ENCODE measurements at places on chromosomes 3 and 15.
A peak's percentile ranks its signal among the peaks of the same experiment; 100 is the strongest.

GRCh38 chr3:138946663-138947494 lies at the start of the genes FOXL2 and FOXL2NB:
FOXL2 (minus strand) TSS chr3:138947137; CDS start chr3:138946722, 415 bp downstream.
FOXL2NB (plus strand) TSS chr3:138947217; CDS start chr3:138947365, 148 bp downstream.
- H3K4me1 ChIP-seq = peaks cover 48% of the 10 kb centered on the region
- no peaks in the 10 kb centered on the region for H3K36me3 ChIP-seq
- no peak for DNase-seq
- H3K4me3 ChIP-seq = peak within 1 kb of the TSS; percentile 43

- no peaks in the 10 kb centered on the region for H3K4me1 ChIP-seq
- H3K4me3 ChIP-seq = no peak overlapping the region
Measured at GRCh38 chr15:76968306-76968705, 26.6 kb upstream of the PSTPIP1 start.

GRCh38 chr3:102141928-102142239 lies 292.6 kb downstream of the NFKBIZ start:
- H3K4me1 ChIP-seq = peaks cover 3% of the 10 kb centered on the region
- no peak overlapping the region for H3K4me3 ChIP-seq
- no peaks in the 10 kb centered on the region for H3K27me3 ChIP-seq
- no peak overlapping the region for H3K27ac ChIP-seq
- H3K36me3 ChIP-seq = no peaks in the 10 kb centered on the region

DNA sequence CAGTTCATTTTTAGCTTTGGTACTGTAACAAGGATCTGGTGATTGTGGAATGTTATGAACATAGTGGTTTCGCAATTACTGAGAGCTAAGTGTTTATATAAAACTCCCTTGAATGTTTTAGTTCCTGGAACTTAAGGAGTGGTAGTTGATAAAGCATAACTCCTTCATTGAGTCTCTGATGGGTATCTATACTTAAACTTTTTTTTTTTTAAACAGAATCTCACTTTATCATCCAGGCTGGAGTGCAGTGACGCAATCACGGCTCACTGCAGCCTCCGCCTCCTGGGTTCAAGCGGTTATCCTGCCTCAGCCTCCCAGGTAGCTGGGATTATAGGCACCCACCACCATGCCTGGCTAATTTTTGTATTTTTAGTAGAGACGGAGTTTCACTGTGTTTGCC lies 11.3 kb downstream of the PRKCI start:
- H3K27ac ChIP-seq = peak overlapping the region; percentile 30
- no peaks in the 10 kb centered on the region for H3K27me3 ChIP-seq
- DNase-seq = no peak
- H3K4me1 ChIP-seq = peaks cover 7% of the 10 kb centered on the region
- no peak overlapping the region for H3K4me3 ChIP-seq

DNA sequence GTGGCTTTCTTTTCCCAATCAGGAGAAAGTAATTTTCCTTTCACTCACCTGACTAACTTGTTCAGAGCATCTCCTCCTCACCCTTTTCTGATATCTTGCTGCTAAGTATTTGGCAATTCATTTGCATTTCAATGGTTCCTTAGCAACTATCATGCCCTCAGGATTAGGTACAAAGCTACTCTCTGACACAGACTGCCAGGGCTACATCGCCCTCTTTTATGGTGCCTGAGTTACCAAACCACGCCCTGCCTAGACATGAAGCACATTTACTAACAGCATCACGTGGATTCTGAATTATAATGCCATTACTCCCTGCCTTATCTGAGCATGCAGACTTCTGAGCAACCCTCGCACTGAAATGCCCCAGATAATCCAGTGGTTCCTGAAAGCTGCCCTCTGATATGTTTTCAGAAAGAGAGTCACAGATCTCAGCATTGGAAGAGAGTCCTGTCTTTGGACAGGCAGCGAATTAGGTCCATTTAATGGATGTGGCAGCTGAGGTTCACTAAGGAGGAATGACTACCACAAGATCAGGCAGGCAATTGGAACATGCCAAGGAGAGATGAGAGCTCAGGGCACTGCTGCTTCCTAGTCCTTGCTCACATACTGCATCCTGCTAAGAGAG lies 14.5 kb downstream of the EPHB1 start:
- no peaks in the 10 kb centered on the region for H3K36me3 ChIP-seq
- no peaks in the 10 kb centered on the region for H3K27me3 ChIP-seq
- no peak overlapping the region for H3K4me3 ChIP-seq
- H3K27ac ChIP-seq = no peak overlapping the region
- no peaks in the 10 kb centered on the region for H3K4me1 ChIP-seq

GRCh38 chr15:100111125-100112060 lies 230.4 kb downstream of the ADAMTS17 start:
- H3K27me3 ChIP-seq = no peaks in the 10 kb centered on the region
- no peak overlapping the region for H3K4me3 ChIP-seq
- DNase-seq = peak; percentile 48
- peak overlapping the region; percentile 83 for H3K27ac ChIP-seq
- H3K36me3 ChIP-seq = no peaks in the 10 kb centered on the region

- H3K4me3 ChIP-seq = no peak overlapping the region
- H3K4me1 ChIP-seq = no peaks in the 10 kb centered on the region
- no peaks in the 10 kb centered on the region for H3K27me3 ChIP-seq
- no peaks in the 10 kb centered on the region for H3K36me3 ChIP-seq
- DNase-seq = no peak
Measured at GRCh38 chr3:54756330-54756731, 171.5 kb downstream of the LRTM1 start.

DNA sequence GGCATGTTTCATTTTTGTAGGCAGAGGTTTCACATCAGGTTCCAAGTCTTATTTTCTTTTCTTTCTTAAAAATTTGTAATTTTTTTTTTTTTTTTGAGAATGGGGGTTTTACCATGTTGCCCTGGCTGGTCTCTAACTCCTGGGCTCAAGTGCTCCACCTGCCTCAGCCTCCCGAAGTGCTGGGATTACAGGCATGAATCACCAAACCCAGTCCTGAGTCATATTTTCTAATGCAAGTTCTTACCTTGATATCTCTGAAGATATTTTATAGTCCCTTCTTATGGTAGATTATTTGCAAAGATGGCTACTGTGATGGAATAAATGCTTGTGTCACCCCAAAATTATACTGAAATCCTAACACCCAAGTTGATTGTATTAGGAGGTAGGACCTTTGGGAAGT lies 63.8 kb downstream of the SLC9A9 start:
- no peak for DNase-seq
- no peak overlapping the region for H3K27ac ChIP-seq
- no peaks in the 10 kb centered on the region for H3K27me3 ChIP-seq
- no peaks in the 10 kb centered on the region for H3K4me1 ChIP-seq

- no peaks in the 10 kb centered on the region for H3K27me3 ChIP-seq
- DNase-seq = no peak
- H3K4me3 ChIP-seq = no peak overlapping the region
- H3K27ac ChIP-seq = no peak overlapping the region
- H3K4me1 ChIP-seq = peaks cover 2% of the 10 kb centered on the region
Measured at GRCh38 chr15:70783610-70784022, 20.3 kb upstream of the UACA start.

- H3K4me3 ChIP-seq = no peak overlapping the region
- H3K36me3 ChIP-seq = no peaks in the 10 kb centered on the region
- DNase-seq = no peak
Measured at GRCh38 chr3:195774917-195775316, 36.8 kb downstream of the MUC4 start.

- H3K4me1 ChIP-seq = no peaks in the 10 kb centered on the region
- DNase-seq = no peak
- no peak overlapping the region for H3K27ac ChIP-seq
- no peaks in the 10 kb centered on the region for H3K36me3 ChIP-seq
- no peaks in the 10 kb centered on the region for H3K27me3 ChIP-seq
Measured at GRCh38 chr15:81337713-81338157, 13.8 kb upstream of the STARD5 start.

GRCh38 chr15:27561816-27562215 lies 537.3 kb downstream of the OCA2 start:
- H3K4me3 ChIP-seq = no peak overlapping the region
- no peak for DNase-seq
- H3K27ac ChIP-seq = no peak overlapping the region
- no peaks in the 10 kb centered on the region for H3K36me3 ChIP-seq
- H3K4me1 ChIP-seq = no peaks in the 10 kb centered on the region

DNA sequence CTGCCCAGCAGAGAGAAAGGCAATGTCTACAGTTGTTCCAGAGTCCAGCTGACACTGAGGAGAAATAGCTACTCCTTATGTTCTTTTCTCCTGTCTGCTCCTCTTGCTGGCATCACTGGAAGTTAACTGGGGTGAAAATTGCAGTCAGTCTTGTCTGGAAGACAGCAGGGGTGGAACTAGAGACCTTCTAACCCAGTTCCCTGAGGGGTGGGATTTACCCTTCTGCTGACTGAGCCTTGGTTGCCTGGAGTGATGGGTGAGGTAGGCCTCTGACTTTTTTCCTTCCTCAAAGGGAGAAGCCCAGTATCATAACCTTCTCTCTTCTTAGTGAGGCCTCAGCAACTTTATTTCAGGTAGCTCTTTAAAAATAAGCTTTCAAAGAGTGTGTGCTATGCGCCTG lies 16.2 kb downstream of the ZNF609 start:
- no peak for DNase-seq
- H3K4me3 ChIP-seq = no peak overlapping the region
- no peaks in the 10 kb centered on the region for H3K36me3 ChIP-seq

GRCh38 chr3:42192334-42193200 lies 73.4 kb downstream of the CCK start:
- DNase-seq = no peak
- no peaks in the 10 kb centered on the region for H3K27me3 ChIP-seq
- no peak overlapping the region for H3K27ac ChIP-seq
- peaks cover 9% of the 10 kb centered on the region for H3K4me1 ChIP-seq

DNA sequence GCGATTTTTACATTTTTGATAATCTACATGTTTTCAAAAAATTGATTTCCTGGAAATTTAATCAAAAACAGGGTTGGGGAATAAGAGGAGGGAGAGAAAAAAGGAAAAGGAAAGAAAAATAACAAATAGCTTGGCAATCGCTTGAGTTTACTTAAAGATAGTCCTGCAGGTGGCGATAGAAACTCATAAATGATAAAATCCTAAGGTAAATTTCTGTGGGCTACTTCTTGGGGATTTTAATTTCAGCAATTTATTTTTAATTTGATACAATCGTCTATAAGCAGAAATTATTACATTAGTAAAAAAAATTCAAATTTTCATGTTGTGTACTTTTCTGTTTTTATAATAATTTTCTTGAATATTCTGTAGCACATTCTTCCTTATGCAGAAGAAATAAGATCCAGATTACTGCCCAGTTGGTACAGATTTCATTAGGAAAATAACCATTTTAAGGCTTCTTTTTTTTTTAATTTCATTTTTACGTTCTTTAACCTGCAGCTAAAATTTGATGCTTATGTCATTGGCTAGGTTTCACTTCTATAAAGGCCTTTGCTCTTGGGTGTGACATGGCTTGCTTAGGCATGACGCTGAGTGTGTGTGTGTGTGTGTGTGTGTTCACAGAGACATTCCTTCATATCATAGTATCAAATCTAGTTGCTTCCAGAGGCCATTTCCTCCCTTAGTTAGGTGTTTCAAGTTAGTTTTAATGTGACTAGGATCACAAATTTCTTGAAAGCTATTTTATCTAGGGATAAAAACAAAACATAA lies 181.8 kb downstream of the MCTP2 start:
- no peak for DNase-seq
- H3K4me3 ChIP-seq = no peak overlapping the region

- H3K4me1 ChIP-seq = no peaks in the 10 kb centered on the region
- H3K27me3 ChIP-seq = no peaks in the 10 kb centered on the region
- no peak overlapping the region for H3K27ac ChIP-seq
- H3K36me3 ChIP-seq = no peaks in the 10 kb centered on the region
Measured at GRCh38 chr15:48550822-48551525, 94.5 kb downstream of the FBN1 start.

DNA sequence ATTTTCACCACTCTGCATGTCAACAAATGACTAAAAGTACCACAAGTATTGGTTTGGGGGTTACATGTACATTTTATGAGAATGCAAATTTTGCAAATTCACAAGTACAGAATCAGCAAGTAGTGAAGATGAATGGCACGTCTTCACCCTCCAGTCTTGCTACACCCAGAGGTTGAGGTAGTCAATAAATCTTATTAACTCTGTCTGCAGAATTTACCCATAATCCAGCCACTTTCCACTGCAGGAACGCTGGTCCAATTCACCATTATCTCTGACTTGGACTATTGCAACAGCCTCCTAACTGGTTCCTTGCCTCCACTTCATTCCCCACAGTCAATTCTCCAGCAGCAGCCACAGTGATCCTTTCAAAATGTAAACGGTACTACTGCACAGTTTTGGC lies 10.6 kb downstream of the PSMA4 start:
- no peak for DNase-seq
- H3K36me3 ChIP-seq = peaks cover 48% of the 10 kb centered on the region
- H3K27ac ChIP-seq = no peak overlapping the region
- no peak overlapping the region for H3K4me3 ChIP-seq

DNA sequence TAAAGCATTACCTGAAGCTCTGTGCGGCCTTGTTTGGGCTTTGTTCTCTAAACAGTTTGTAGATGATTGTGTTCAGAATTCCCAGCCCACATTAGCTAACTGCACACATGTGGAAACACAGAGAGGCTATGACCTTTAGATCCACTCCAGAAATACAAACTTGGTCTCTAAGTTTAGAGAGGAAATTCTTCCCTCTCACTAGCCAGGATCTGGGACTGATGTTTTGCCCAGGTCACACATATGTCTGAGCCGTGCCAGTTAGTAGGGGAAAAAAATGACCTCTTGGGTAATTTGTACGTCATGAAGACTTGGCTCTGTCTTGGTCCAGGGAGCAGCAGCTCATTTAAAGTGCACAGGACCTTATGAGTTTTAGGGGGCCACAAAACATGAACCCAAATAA lies 223.1 kb downstream of the RBMS3 start:
- no peaks in the 10 kb centered on the region for H3K4me1 ChIP-seq
- no peaks in the 10 kb centered on the region for H3K27me3 ChIP-seq
- H3K36me3 ChIP-seq = no peaks in the 10 kb centered on the region
- H3K27ac ChIP-seq = no peak overlapping the region
- DNase-seq = no peak

DNA sequence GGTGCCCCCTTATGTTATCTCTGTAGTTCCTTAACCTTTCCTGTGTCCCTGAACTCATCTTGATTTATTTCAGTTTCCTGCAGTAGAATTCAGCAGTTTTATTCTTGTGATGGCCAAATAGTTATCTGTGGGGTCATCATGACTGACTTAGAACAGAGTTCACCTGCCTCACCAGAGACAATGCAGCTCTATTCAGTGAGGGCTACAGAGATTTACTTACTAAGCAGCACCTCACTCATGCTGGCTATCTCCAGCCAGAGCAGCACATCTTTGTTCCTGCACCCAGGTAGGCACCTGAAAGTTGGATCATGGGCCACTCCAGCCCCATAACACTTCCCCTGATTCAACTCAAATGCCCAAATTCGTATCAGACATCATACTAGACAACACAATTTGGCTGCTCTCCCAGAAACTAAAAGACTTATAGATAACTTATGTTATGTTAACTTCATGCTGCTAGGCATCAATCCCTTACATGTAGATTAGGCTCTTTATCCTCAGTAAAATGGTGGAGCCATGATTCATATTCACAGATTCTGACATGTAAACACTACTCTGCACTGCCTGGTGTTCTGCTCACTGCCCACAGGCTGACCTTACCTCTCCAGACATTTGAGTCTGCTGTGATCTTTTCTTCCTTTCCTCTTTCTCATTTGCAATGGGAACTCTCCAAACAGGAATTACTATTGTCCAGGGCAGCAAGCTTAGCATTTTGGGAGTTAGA lies 9.3 kb upstream of the GOLGB1 start:
- no peak for DNase-seq
- H3K4me1 ChIP-seq = no peaks in the 10 kb centered on the region
- H3K36me3 ChIP-seq = no peaks in the 10 kb centered on the region
- no peak overlapping the region for H3K27ac ChIP-seq

- no peaks in the 10 kb centered on the region for H3K36me3 ChIP-seq
- no peak overlapping the region for H3K4me3 ChIP-seq
- no peak overlapping the region for H3K27ac ChIP-seq
- H3K4me1 ChIP-seq = no peaks in the 10 kb centered on the region
- DNase-seq = no peak
Measured at GRCh38 chr3:46080124-46080968, 53.1 kb upstream of the XCR1 start.
